ENCODE measurements at places on chromosomes 5 and 9.

DNA sequence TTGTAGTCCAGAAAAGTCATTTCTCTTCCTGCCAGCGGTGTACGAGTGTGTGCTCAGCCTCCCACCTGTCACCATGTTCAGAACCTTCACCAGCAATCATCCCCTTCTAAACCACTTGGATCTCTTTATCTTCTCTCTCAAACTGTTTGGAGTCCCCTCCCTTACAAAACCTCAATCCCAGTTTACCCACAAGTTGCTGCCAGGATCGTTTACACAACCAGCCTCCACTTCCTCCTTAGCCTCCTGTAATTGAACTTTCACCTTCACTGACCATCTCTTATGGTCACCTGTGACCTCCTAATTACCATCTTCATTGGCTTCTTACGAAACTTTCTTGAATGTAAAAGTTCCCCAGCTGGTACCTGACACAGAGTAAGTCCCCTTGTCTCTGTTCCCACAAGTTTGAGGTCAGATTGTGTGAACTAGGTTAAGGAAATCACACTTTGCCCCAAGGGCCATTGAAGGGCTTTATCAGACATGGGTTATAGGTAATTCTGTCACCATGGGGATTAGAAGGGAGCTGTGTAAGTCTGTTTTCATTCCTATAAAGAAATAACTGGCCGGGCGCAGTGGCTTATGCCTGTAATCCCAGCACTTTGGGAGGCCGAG, 20.0 kb downstream of the RNF44 start:
- DNase-seq = no peak

- no peak for DNase-seq
These were observed 806 bp upstream of the CDC42SE2 start for GRCh38 chr5:131262953-131263541.

DNA sequence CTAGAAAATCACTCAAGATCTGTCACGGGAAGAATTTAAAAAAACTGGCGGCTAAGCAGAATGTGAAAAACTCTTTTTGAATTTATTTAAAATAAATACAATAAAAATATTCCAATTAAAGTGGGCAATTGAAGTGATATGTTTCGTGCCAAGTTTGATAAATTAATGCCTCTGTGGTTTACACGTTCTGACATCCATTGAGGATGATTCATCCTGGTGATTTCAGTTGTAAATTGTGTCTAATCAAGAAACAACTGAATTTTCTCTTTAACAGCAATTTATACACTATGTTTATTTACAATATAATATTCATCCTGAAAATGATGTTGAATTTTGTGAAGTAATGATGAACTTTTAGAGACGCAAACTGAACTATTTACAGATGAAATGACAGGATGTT, 21.0 kb upstream of the OSMR start:
- DNase-seq = no peak

- no peak for DNase-seq
These were observed 24.7 kb upstream of the TIFAB start for GRCh38 chr5:135476615-135477581.

GRCh38 chr5:135458356-135458755, 6.2 kb upstream of the TIFAB start:
- DNase-seq = no peak

GRCh38 chr5:759111-759751, 25.3 kb downstream of the ZDHHC11B start:
- DNase-seq = no peak

GRCh38 chr5:16690243-16690852, 73.6 kb upstream of the RETREG1 start:
- DNase-seq = no peak

DNA sequence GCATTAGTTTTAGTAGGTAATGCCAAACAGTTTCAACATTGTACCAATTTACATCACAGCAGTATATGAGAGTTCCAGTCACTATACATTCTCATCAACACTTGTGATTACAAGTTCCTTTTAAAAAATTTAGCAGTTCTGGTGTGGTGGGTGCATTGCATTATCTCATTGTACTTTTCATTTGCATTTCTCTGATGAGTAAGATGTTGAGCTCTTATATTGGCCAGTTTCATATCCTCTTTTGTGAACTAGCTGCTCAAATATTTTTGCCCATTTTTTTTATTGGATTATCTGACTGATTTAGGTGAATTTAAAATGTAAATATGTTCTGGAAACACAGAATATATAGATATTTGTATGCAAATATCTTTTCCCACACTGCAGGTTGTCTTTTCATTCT, 160.9 kb upstream of the NR3C1 start:
- DNase-seq = no peak

- no peak for DNase-seq
These were observed 30.2 kb downstream of the PTPN3 start for GRCh38 chr9:109467936-109468335.

GRCh38 chr9:107112707-107113243, 170.3 kb upstream of the RAD23B start:
- no peak for DNase-seq

GRCh38 chr5:39178171-39178570, 41.2 kb downstream of the FYB1 start:
- no peak for DNase-seq

DNA sequence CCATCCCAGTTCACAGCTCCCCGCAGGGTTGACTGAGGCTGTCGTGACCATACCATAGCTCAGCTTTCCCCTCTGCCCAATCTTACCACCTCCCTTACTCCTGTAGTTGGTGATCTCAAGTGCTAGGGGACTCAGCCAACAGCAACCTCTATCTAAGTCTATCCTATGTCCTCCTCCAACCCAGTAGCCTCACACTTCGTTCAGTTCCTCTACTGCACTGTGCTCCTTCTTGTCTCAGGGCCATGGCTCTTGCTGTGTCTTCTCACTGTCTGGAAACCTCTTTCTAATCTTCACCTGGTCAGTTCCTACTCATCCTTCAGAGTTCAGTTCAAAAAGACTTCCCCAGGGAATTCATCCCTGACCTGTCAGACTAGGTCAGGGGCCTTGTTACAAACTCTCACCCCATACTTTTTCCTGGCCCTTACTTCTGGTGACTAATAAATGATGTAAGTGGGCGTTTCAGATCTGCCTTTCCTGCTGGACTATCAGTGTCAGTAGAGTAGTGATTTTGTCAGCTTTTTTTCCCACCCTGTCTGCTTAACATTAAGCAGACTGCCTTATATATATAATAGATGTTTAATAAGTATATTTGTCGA, 53.6 kb upstream of the NR3C1 start:
- no peak for DNase-seq

GRCh38 chr9:2418619-2419018, 203.0 kb upstream of the VLDLR start:
- DNase-seq = no peak

- DNase-seq = no peak
These were observed 11.8 kb upstream of the COL5A1 start for GRCh38 chr9:134629586-134630392.

DNA sequence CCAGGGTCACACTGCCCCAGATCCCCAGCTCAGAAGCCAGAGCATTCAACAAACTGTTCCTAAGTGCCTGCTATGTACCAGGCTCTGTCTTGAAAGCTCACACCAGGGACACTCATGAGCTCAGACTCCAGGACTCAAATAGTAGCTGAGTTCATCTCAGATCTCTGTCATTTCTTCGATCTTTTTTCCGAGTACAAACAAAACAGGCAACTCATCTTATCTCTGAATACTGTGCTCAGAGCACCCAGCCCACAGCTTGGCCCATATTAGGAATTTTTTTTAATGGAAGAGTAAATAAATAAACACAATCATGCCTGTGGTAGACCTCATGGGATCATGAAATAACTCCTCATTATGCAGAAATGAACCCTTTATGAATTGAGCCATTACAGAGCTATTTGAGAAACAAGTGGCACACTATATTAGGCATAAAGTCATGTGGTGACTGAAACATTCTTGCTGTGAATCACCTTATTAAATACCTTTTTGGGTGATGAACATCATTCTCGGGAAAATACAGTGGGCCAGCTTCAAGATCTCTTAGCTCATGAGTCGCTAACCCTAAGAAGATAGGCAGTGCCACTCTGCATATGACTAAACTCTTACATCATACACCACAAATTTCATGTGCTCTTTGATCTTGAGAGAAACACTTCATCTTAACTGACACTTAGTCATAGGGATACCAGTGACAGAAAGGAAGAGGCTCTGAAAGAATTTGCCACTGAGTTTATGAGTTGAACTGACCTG, 9.9 kb downstream of the SH3RF2 start:
- no peak for DNase-seq

DNA sequence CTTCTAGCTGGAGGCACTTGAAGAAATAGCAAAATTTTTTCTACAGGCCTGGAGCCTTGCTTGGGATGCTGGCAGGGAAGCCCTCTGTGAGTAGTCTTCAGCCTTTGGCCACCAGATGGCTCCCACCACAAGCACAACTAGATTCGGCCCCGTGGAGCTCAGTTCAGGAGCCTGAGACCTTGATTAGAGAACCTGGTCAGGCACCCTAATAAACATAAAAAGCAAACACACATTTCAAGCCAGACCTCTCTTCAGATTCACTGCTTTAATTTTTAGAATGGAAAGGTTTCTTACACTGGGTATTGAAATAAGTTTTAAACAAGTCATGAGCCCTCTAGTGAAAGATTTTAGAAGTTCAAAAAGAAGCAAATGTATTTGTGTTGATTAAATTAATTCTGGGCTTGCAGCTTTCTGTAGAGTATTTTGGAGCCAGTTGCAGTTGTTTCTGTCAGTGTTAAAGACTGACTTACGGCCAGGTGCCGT, 41.4 kb downstream of the GLRX start:
- DNase-seq = peak; percentile 10

- DNase-seq = no peak
These were observed 7.3 kb upstream of the RASEF start for GRCh38 chr9:83070261-83070660.

- no peak for DNase-seq
These were observed 8.4 kb downstream of the FLT4 start for GRCh38 chr5:180640861-180641565.

DNA sequence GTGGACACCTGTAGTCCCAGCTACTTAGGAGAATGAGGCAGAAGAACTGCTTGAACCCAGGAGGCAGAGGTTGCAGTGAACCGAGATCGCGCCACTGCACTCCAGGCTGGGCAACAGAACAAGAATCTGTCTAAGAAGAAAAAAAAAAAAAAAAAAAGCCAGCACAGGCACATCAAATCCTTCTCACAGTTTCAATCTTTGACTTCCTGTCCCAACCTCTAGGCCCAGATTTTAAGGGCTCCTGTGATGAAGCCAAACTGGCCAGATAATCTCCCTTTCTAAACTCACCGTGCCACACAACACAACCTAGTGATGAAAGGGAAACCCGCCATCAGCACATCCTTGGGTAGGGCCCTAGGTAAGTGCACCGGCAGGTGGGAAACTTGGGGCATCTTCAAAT, 58.1 kb downstream of the ROR2 start:
- DNase-seq = no peak

- no peak for DNase-seq
These were observed 25.1 kb downstream of the POLK start for GRCh38 chr5:75536694-75537360.

GRCh38 chr9:110928599-110928998, 109.7 kb downstream of the LPAR1 start:
- DNase-seq = no peak

- DNase-seq = no peak
These were observed at the start of gene NMUR2 for GRCh38 chr5:152405145-152405544. Gene NMUR2, minus strand, starts transcription at chr5:152405279. Its CDS starts 166 bp downstream, at chr5:152405113.

- no peak for DNase-seq
These were observed 312.6 kb upstream of the KIF2A start for GRCh38 chr5:61993295-61993927.

GRCh38 chr5:155154973-155155372, 141.4 kb downstream of the KIF4B start:
- DNase-seq = no peak

GRCh38 chr5:143428155-143428554, 24.7 kb upstream of the NR3C1 start:
- no peak for DNase-seq

- no peak for DNase-seq
These were observed 39.5 kb downstream of the PRRC2B start for GRCh38 chr9:131433302-131433854.

DNA sequence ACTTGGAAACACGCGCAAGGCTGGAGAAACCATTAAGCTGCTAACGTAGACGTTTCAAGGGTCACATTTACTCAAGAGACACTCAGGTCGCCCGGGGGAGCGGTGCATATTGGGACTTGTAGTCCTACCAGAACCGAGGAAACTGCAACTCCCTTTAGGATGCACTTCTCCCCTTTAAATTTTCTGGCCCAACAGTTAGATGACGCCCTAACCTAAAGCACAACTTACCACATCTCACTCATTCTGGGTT, 384 bp upstream of the DMXL1 start:
- peak; percentile 81 for DNase-seq

All from activated naive CD4-positive, alpha-beta T cell (primary cell).